ENCODE measurements at places on chromosomes 11 and 22. TPM values are rescaled to one million over a fixed set of nuclear protein-coding genes. Genes with fewer than 3 reads are reported as not detected.
A peak's percentile ranks its signal among the peaks of the same experiment; 100 is the strongest.

The CRACR2B gene
- 0.31 TPM for total RNA-seq

The IGF2 gene
- total RNA-seq, result 25.6 TPM

The MS4A3 gene
- total RNA-seq, result 0.16 TPM

The OR2AT4 gene
- total RNA-seq, result not detected

DNA sequence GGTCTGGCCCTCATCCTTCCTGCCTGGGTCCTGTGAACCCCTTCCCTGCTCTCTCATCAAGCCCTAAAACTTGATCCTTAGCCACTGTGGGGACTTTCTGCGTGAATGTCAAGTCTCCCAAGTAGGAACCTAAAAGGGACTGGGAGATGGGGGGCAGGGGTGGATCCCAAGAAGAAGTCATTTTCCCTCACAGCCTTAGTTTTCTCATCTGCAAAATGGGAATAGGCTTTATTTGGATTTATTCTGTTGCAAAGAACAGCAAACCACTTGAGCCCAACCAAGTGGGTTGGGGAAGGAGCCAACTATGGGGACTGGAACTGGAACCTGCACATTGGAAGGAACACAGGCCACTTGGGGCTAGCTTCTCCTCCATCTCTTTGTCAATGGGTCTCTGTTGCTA, 36.8 kb downstream of the NEU3 start:
- DNase-seq, result no peak

- no peak for DNase-seq
These were observed 4.3 kb downstream of the SLC15A3 start for GRCh38 chr11:60947700-60948099.

DNA sequence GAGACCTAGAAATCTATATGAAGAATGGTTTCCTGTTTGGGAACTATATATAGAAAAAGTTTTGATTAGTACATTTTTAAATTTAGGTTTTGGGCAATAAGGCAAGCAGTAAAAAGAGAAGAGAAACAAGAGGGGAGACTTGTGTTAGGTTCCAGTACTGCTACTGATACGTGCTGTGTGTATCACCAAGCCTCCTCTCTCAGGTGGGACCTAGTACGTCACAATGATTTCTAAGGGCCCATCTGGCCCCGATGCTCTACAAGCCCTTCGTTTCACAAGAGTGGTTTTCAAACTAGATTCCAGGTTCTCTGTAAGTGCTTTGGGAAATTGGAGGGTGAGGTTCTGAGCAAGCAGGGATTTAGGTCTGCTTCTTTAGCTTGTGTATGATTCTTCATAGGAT, 39.2 kb downstream of the USP35 start:
- no peak for DNase-seq

- no peak for DNase-seq
These were observed 42.8 kb downstream of the PIWIL3 start for GRCh38 chr22:24731761-24732160.

GRCh38 chr22:39739338-39740027, 154.1 kb downstream of the ENTHD1 start:
- no peak for DNase-seq

DNA sequence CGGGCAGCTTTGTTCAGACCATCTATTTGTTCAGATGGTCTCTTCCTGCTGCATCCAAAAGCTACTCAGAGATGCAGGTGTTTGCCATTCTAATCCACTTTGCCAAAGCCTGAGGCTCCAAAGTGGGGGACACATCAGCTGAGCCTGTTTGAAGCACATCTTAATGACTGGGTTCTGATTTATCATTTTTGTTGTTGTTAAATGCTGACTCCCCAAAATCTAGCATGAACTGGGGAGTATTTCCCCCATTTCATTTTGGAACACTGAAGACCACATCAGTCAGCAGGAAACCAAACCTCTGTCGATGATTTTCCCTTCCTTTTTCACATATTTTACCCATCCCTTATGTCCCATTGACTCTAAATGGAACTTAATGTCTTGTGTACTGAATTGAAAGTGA, 262.6 kb downstream of the NTM start:
- DNase-seq, result no peak

DNA sequence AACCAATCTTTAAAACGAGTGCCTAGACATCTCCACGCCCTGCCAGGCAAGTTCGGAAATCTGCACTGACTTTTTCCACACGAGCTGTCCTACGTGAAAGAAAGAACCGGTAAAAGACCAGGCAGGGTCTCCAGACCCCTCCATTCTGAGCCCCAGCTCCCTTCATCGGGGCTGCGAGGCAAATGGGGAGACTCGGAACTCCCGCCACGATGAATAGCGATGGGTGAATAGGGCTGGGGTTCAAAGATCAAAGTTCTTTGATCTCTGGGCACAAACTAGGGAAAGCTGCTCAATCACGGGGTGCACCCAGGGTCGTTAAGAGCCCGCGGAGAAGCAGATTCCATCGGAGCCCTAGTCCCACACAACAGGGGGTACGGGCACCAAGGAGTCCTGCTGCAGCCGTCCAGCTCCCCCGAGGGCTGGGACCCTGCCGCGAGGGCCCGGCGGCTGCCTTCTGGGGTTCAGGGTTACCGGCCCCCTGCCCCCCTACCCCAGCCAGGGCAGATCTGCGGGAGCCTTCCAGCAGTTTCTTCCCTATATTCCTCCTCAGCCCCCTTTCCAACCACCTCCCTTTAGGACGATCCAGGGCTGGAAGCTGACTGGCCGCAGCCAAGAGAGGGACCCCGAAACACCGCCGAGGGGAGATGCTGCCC, 1.1 kb downstream of the LRP4 start:
- DNase-seq, result no peak

DNA sequence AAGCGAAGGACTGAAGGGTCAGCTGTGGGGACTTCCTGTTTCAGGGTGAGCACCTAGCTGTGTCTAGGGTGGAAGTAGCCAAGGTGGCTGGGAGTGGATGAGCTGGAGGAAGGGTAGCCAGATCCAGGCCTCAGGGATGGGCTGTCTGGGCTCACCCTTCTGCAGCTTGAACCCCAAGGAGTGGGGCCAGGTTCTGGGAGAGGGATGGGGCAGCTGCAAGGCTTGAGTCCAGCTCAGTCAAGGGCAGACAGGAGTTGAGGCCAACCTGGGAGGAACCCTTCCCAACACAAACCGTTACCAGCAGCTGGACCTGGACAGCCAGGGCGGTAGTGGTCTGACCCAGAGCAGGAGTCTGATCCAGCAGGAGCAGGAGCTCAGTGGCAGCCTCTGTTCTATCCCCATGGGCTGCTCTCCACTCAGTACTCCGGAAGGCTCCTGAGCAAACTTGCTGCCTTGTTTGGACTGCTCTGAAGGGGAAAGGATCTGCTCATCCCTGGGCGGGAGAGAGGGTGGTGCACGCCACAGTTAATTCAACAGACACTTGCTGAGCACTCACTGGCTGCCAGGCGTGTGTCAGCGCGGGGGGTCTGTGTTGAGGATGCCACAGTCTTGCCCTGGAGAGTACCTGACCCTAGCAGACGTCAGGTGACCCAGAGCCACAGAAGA, 53.8 kb upstream of the THY1 start:
- no peak for DNase-seq

DNA sequence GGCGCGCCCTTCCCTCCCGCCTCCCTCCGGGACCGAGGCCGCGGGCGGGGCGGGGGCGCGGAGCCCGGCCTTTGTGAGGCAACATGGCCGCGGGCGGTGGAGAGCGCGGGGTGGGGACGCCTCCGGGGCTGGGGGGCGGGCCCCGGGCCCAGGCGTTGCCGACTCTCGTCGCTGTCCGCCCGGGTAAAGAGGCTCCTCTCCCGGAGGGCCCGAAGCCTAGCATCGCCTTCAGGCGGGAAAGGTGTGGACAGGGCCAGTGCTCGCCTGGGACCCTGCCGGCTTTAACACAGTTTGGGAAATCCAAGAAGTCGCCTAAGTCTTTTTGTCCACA, 369 bp downstream of the DGCR8 start:
- DNase-seq, result peak; percentile 32

DNA sequence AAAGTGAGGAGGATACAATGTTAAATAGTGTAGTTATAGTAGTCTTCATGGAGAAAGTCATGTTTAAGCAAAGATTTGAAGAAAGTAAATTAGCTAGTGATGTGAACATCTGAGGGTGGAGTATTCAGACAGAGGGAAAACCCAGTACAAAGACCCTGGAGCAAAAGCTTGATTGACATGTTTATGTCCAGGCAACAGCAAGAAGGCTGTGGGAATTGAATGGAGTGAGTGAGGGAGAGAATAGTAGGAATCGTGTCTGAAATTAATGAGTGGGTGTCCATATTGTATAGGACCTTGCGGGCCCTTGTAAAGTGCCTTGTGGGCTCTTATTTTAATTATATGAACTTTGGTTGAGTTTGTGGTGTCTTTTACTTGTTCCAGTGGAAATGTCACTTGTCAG, 424.1 kb upstream of the KIRREL3 start:
- no peak for DNase-seq

Measured in occipital lobe (tissue), 3 donors.